ENCODE measurements at places on chromosomes 5 and 9. TPM values are rescaled to one million over a fixed set of nuclear protein-coding genes. Genes with fewer than 3 reads are reported as not detected.

The CAMK4 gene
- 0.10 TPM for total RNA-seq

DNA sequence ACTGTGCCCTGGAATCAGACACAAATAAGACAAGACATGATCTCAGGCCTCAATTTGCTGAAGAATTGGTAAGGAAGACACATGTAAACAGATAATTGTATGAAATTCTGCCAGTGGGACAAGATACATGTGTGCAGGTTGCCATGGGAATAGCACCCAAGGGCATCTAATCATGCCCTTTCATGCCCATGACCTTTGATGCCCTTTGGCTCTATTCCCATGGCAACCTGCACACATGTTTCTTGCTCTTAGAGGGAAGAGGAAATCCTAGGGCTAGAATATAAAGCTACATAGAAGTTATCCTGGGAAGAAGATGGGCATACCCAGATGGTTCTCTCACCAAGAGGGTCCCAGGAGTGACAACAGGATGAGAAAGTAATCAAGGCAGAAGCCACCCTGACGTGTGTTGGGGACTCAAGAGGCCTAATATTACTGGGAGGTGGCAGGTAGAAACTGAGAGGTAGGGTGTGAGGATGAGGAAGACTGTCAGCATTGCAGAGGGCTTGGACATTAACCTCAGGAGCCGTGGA is 34.4 kb downstream of the P4HA2 start:
- no peak for DNase-seq

- no peak for DNase-seq
Measured at GRCh38 chr5:17224858-17225511, 7.6 kb downstream of the BASP1 start.

The RAB3C gene
- 0.84 TPM for total RNA-seq

DNA sequence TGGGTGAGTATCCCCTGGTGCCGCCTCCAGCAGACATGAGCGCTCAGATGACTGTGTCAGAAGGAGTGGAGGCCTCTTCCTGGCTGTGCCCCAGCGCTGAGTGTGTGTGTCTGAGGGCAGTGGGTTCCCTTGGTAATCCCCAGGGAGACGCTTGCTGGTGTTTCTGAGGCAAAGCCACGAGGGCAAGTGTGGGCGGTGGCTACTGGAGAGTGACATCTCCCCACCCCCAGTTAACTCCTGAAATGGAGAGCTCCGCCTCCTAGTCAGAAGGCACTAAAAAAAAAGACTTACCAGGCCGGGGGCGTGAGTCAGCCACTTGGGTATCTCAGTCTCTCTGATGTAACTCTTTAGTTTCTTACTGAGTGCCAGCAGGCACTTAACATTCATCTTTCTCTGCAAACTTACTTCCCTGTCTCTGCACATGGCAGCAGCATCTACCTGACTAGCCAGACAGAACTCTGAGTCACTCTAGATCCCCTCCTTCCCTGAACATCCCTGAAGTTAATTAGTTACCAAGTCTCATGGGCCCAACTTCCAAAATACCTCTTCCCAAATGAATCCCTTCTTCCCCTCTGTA is 19.3 kb downstream of the ORM2 start:
- peak; percentile 47 for DNase-seq
